NCI-H187 treated with DMSO at 0.1 percent for 48 hours (cell line): ENCODE measurements at places on chromosomes 4 and X.

GRCh38 chr4:25524663-25525062 is 131.0 kb upstream of the SLC34A2 start:
- DNase-seq = no peak

DNA sequence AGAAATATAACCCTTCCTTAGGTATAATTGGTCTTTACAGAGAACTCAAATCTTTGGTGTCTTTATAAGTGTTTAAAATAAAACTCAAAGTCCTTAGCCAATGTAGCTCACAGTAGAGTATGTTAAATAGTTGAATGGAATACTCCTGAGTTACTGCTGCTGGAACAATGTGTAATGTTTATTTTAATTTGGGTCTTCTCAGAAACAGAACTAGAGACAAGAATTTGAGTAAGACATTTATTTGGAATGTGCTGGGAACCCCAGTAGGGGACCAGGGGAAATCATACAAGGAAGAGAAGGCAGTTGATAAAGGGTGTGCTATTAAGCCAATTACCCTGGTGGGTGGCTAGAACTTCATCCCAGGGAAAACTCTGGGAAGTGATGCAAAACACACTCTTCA is 240.4 kb upstream of the LDB2 start:
- no peak for DNase-seq

- DNase-seq = no peak
Observed at GRCh38 chrX:47311932-47312774, 58.2 kb upstream of the ZNF157 start.

DNA sequence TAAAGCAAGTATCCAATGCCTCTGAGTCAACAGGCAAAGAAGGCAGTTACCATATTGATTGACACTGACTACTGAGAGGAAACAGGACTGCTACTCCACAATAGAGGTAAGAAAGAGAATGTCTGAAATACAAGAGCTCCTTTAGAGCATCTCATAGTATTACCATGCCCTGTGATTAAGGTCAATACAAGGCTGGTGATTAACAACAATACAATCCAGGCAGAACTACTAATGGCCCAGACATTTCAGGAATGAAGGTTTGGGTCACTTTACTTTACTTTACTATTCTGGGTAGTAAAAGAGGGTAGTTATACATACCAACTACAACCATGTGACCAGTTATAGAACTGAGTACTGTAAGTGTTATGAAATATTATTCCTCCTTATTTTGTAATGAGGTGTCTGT is 44.5 kb downstream of the BRWD3 start:
- no peak for DNase-seq

- DNase-seq = no peak
Observed at GRCh38 chr4:85756938-85757337, 282.0 kb downstream of the ARHGAP24 start.

DNA sequence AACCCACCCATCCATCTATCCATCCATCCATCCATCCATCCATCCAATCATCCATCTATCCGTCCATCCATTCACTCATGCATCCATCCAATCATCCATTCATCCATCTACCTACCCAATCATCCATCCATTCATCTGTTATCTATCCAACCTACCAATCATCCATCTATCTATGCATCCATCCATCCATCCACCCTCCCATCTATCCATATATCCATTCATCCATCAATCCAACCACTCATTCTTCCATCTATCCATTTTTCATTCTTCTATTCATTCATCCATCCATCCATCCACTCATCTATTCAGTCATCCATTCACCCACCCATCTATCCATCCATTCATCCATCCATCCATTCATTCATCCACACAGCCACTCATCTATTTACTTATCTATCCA is 80.1 kb upstream of the SHOX start:
- DNase-seq = no peak

- no peak for DNase-seq
Observed at GRCh38 chr4:136194962-136195361, 1337.3 kb downstream of the PCDH18 start.

DNA sequence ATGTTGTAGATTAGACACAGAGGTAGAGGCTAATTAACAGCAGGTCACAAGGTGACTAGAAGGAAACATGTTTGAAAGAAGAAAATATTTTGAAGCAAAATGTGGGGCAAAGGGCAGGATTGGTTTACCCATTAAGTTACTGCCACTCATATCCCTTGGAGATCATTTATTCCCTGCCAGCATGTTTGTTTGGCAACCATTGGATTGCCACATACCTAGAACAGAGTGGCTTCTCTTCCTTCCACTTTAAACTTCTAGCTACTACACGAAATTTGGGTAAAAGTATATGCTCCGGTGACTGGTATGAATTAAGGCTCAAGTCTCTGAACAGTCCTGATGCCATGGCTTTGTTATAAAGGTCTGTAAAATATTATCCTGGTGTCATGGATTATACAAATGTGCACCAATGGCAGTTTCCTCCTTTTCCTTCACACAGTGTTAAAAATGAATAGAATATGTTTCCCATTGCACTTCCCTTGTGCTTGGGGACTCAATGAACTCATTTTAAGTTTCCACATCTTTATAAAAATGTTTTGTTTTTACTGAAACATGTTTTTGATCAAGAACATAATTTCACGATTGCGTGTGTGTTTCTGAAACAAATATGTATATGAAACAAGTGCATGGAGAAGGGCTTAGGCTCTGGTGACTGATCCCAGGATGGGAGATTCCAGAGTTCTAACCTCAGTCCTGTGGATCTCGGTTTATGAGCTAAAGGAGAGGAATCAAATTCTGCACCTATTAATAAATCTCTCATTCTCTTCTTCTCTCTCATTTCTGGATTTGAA is 12.3 kb downstream of the BMP3 start:
- no peak for DNase-seq

DNA sequence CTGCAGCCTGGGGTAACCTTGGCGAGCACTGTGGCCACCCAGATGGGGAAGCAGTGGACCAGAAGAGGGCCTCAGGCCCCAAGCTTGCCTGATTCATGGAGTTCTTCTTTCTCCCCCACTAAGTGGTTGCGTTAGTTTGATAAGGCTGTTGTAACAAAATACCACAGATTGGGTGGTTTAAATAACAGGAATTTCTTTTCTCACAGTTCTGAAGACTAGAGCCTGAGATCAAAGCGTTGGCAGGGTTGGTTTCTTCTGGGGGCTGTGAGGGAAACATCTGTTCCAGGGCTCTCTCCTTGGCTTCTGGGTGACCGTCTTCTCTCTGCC is 105.7 kb upstream of the GATB start:
- no peak for DNase-seq

- no peak for DNase-seq
Observed at GRCh38 chr4:126465341-126465740, 1150.6 kb downstream of the FAT4 start.
